ENCODE measurements at places on chromosomes 1 and 21.

- no peak for DNase-seq
Observed at GRCh38 chr1:188432427-188432826, 1603.7 kb downstream of the PLA2G4A start.

- no peak for DNase-seq
Observed at GRCh38 chr1:225855503-225856300, 26.5 kb downstream of the TMEM63A start.

DNA sequence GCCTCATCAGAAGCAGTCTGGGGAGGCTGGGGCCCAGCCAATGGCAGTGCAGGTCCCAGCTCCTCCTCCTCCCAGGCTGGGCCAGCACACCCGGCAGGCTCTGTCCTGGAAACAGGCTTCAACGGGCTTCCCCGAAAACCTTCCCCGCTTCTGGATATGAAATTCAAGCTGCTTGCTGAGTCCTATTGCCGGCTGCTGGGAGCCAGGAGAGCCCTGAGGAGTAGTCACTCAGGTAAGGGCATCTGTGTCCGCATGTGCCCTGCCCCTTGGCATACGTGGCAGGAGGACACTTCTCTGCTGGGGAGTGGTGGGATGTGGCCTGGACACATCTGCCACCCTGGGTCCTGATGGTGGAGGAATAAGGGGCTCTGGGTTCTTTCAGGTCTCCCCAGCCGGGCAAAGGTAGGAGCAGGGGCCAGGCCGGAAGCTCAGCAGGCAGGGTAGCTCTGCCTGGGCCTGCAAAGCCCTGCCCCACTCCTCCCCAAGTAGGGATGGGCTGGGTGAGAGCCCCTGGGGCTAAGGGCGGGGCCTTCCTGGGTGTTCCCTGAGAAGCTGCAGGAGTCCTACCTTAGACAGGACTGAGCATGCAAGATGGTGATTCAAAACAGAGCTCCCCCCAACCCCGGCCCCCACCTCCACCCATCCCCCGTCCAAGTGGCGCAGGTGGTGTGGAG, at the start of gene GJB5:
Gene GJB5 (plus strand): TSS at position 84 of the 674 bp plus-strand sequence. CDS start 2,284 bp downstream, outside the sequence.
- no peak for DNase-seq

GRCh38 chr1:93442008-93442666, 5.8 kb upstream of the FNBP1L start:
- DNase-seq = no peak

GRCh38 chr1:88311265-88311664, 372.8 kb upstream of the PKN2 start:
- DNase-seq = no peak

- DNase-seq = no peak
Observed at GRCh38 chr1:1529321-1529720, 11.1 kb downstream of the TMEM240 start.

GRCh38 chr1:10322821-10323220, 76.0 kb upstream of the PGD start:
- DNase-seq = no peak

DNA sequence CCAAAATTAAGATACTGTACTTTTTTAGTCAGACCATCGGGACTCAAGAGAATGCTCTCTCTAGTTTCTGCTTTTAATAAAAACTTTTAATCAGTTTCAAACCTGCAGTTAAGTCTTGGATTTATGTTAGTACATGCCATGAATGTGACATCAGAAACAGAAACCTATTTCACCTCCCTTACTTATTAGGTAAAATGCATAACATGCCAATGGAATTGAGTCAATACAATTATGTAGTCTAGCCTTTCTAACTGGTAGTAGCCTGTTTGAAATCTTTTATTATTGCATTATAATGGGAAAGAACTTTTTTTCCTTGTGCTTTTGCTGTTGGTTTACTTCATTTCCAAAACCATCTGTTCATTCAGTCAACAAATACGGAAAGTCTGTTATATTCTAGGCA, 4.8 kb downstream of the PHACTR4 start:
- no peak for DNase-seq

GRCh38 chr1:57770772-57771171, 346.9 kb upstream of the DAB1 start:
- no peak for DNase-seq

GRCh38 chr1:186595969-186596368, 84.3 kb downstream of the PTGS2 start:
- DNase-seq = no peak

DNA sequence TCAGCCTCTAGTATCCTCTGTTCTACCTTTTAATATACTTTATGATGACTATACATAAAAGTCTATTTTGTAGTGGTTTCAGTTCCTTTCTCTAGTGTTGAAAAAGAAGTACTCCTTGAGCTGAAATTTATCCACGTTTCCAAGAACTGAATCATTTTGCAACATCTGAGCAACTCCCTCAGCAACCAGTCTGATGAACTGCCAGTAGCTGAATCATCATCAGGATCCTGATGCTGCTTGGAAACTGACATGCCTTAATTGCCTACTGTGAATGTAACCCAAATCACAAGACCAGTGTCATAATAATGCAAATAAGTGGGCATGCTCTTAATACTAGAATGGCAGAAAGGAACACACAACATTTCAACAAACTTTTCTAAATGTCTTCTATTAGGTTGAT, 103.3 kb downstream of the CYYR1 start:
- DNase-seq = peak; percentile 18

DNA sequence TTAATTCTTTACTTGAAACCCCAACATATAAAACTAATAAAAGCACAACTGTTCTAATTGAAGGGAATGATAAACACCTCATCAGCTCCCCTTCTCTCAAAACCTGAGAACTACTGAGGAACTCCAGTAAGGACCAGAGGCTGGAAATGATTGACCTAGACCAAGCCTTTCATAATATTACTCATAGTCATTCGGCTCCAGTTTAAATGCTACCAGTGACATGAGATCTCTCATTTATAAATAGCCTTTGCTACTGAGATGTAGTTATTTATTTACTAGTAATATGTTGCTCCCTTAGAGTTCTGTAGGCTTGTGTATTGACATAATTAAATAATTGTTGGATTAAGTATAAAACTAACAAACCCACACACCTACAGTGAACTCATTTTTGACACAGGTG, 209.8 kb upstream of the PRMT6 start:
- no peak for DNase-seq

DNA sequence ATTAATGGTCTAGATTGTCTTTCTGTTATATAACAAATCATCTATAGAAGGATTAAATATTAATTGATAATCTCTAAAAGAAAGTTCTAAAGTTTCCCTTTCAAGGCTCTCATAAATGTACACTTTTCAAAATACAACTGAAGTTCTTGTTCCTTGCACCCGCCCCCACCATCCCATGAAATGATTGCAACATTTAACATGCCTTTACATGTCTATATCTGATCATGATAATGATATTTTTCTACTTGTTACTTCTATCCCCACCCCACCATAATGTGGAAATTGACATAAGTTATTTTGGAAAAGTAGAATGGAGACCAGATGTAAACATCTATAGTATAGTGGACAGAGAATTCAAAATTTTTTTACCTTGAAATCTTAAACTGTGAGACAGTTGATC, 186.6 kb downstream of the NTNG1 start:
- no peak for DNase-seq

GRCh38 chr1:38246955-38247952, 200.7 kb upstream of the POU3F1 start:
- no peak for DNase-seq

- no peak for DNase-seq
Observed at GRCh38 chr1:105137543-105138457, 1388.1 kb downstream of the AMY1C start.

- DNase-seq = peak; percentile 58
Observed at GRCh38 chr1:179142889-179143299, 61.0 kb downstream of the TOR3A start.

DNA sequence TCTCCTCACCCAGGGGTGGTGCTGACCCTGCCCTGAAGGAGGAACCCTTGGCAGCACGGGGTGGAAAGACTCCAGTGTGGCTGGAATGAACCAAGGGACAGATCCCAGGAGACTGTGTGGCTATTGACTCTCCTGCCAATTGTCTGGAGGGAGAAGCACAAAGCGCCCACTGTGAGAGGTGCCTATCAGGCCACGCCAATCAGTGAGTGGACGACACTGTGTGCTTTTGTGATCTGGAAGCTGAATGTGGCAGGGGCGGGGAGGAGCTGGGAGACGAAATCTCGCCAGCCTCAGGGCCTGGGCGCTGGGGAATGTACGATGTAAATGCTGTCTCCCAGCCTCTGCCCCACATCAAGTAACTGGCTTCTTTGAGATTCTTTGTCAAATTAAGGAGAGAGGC, 167.1 kb downstream of the ZBTB18 start:
- no peak for DNase-seq

GRCh38 chr1:88801575-88802208, 89.7 kb downstream of the GTF2B start:
- DNase-seq = peak; percentile 81

GRCh38 chr21:44324854-44325107, 14.4 kb downstream of the CFAP410 start:
- no peak for DNase-seq

- DNase-seq = no peak
Observed at GRCh38 chr1:10950316-10951172, 61.9 kb upstream of the TARDBP start.

- DNase-seq = no peak
Observed at GRCh38 chr1:24248859-24249258, 61.8 kb upstream of the IFNLR1 start.

DNA sequence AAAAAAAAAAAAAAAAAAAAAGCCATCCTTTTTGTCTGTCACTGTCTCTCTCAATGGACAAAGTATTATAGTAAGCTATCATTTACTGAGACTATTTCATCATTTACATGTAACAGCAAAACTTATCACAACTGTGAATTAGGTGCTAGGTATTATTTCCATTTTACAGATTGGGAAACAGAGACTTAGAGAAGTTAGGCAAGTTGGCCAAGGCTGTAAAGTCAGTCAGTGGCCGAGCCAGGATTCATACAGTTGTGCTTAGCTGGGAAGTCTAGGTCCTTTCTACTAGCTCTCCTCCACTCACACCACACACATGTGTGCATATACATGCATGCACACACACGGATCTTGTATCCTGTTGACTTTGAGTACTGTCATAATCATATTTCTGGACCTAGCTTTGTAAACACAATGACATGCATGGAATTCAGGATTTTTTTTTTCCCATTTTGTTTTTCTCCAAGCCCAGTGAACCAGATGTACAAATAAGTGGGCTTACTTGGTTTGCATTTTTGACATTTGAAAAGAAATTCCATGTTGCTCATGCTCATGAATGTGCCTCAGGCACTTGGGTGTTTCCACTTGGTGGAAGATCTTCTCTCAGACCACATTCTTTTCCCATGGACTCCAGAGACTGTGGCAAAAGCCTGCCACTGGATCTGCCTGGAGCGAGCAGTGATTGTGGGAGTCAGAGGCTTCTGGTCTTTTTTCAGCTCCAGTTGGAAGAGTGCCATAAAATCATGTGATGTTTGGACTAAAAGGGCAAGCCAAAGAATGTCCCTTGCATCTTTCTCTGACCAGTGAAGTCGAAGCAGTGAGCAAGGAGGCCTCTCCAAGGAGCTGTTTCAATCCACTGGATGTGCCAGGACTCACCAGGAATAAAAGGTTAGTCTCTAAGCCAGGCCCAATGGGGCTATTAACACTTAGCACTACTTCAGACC, 61.7 kb upstream of the DNAJC6 start:
- DNase-seq = no peak

DNA sequence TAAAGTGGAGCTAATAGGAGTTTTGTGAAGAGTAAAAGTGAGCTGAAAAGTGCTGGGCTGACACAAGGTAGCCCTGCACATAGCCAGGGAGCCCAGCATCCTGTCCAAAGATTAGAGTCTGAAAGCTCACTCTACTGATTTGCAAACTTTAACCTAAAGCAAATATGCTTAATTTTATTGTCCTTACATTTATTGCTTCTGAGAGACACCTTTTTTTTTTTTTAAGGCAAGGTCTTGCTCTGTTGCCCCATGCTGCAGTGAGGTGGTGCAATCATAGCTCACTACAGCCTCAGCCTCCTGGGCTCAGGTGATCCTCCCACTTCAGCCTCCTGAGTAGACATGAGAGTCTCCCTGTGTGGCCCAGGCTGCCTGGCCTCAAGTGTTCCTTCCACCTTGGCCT, 16.5 kb downstream of the MGST3 start:
- no peak for DNase-seq

GRCh38 chr1:210792250-210793102, 341.5 kb downstream of the KCNH1 start:
- no peak for DNase-seq

GRCh38 chr21:46559291-46559983, 45.4 kb downstream of the S100B start:
- no peak for DNase-seq

DNA sequence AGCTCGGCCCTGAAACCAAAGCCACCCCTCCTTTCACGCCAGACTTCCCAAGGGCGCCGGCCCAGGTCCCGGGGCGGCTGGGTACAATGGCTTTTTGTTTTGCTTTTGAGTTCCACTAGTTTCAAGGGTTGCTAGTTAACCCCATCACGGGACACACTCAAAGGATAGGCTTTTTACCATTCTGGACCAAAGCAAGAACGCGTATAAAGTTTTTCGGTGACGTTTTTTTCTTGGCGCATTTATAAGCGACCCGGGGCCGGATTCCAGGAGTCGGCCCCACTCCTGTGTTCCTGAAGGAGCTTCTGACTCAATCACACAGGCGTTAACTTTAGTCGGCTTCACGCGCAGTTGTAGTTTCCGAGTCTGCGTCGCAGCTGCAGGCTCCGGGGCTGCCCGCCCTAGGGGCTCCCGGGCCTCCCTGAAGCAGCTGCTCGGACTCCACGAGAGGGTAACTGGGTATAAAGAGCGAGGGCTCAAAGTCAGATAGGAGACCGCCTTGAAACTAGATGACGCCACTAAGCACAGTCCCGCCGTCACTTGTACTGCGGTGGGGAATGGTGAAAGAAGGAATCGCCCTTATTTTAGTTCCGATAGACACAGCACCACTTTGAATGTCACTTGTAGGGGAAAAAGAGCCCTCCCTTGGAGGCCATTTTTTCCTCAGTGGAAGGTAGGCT, 707 bp upstream of the KLHL21 start:
- DNase-seq = peak; percentile 65

DNA sequence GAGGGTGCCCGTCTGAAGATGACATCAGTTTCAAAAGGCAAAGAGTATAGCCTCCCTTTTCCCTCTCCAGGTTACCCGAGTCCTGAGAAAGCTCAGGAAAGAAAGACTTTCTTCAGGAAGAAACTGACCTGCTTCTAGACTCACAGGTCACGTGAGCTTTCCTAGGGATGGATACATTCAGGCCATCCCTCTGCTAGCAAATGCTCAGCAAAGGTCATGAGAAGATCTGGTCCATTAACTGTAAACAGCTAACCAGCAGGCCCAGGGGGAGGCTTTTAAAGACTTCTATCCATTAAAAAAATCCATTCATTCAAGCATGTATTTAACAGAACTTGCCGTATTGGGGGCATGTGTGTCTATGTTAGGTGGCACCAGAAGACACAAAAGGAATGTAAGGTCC, 605.5 kb downstream of the KIF26B start:
- no peak for DNase-seq

DNA sequence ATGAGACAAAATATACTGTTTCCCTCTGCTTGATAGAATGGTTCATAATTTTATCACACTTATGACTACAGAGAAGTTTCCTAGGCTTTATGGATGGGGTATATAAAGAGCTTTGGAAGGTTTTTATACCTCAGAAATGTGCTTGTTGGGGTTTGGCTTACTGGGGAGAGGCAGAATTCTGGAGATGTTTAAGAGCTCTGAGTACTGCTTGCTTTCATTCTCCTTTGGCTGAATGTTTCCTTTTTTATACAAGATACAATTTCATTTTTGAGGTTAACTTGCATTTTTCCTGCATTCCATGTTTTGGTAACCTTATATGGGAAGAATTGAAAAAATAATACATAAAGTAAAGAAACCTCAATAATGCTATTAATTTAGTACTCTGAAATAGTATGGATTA, 157.7 kb upstream of the COL11A1 start:
- DNase-seq = no peak
